T-helper 22 cell (primary cell): ENCODE measurements at places on chromosomes 12 and 14.

DNA sequence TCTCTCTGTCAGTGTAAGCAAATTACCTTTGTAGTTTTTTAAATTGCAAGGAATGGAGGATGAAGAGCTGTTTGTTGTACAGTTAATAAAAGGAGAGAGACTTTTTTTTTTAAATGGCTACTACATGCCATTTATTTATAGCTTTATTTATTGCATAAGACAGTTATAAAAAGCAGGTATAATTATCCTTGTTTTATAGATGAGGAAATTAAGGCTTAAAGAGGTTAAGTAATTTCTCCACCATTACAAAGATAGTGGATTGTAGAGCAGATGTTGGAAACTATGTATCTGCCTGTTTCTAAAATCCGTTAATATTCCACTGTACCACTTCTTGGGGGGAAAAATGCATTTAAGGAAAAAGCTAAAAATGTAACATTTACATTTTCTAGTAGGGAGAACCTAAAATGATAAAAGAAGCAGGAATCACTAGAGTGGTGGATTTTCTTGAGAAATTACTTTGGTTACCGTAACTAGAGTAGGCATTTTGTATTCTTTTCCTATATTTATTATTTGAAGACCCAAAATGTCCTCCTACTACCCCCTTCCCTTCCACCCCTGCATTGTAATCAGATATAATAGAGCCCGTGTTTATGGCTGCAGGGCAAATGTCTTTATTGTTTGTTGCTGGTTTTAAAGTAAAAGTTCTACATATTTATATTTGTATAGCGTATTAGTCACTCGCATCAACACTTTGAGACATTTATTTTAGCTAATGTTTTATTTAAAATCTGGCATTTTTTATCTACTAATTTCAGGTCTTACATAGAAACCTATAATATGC, 2.3 kb downstream of the SNAPC1 start:
- no peak for DNase-seq

GRCh38 chr14:77044783-77045237, 16.3 kb upstream of the IRF2BPL start:
- DNase-seq, result no peak

GRCh38 chr12:39605996-39606395, 13.6 kb downstream of the ABCD2 start:
- no peak for DNase-seq

GRCh38 chr12:96212456-96213375, 18.5 kb downstream of the ELK3 start:
- DNase-seq, result no peak

DNA sequence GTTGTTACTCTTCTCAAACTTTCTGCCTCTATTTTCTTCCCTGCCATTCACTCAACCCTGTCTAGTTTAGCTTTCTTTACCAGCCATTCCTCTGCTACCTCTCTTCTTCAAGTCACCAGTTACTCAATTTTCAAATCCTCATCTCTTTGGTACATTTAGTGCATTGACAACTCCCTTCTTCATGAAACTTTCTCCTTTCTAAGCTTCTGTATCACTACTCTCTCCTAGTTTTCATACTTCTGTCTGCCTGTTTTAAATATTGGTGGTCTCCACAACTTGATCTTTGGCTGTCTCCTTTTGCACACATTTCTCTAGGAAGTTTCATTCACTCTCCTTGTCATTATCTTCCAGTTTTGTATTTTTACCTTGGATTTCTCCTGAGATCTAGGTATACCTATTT, 6.0 kb downstream of the LEMD3 start:
- no peak for DNase-seq

GRCh38 chr12:108378926-108379325, 39.8 kb upstream of the CMKLR1 start:
- no peak for DNase-seq

GRCh38 chr14:32256576-32256975, 53.5 kb upstream of the RNU6-8 start:
- no peak for DNase-seq
